Posterior cingulate gyrus (tissue), 11 donors: ENCODE measurements at places on chromosomes 3 and 15.

- no peak for DNase-seq
Observed at GRCh38 chr15:36208868-36209582, 370.4 kb upstream of the CDIN1 start.

- no peak for DNase-seq
Observed at GRCh38 chr3:187084126-187084525, 55.2 kb downstream of the RPL39L start.

- DNase-seq: no peak
Observed at GRCh38 chr15:36944442-36944841, 155.9 kb downstream of the MEIS2 start.

DNA sequence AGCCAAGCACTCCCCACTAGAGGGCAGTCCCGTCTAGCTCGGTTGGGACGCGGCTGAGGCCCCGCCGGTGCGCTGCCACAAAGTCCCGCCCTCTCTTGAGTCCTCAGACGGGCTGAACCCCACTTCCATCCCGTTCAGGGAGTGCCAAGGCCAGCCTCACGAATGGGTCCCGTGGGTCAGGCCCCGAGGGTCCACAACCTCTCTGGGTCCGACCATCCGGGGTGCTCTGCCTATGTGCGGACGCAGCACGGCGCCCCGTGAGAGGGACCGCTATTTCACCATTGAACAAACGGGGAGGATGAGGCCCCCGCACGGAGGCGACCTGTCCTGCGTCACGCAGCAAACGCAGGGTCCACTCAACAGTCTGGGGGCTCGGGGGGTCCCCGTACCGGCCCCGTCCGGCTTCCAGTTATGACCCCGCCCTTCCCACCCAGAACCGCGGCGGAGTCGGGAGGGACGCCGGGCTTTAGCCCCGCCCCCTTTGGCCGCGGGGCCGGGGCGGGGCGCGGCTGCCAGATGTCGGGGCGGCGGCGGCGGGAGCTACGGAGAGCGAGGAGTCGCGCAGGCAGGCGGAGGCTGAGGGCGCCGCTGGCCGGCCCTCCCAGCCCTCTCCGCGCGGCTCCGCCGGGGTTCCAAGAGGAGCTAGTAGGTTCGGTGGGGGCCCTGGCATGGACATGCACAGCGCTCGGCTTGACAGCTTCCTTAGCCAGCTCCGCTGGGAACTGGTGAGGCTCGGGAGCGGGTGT, at the start of gene INKA1:
Gene INKA1 (plus strand): TSS at position 543 of the 746 bp plus-strand sequence. CDS start 132 bp downstream, at position 675.
- peak; percentile 91 for DNase-seq

GRCh38 chr3:196741249-196741889, 1.7 kb downstream of the PAK2 start:
- DNase-seq: no peak

DNA sequence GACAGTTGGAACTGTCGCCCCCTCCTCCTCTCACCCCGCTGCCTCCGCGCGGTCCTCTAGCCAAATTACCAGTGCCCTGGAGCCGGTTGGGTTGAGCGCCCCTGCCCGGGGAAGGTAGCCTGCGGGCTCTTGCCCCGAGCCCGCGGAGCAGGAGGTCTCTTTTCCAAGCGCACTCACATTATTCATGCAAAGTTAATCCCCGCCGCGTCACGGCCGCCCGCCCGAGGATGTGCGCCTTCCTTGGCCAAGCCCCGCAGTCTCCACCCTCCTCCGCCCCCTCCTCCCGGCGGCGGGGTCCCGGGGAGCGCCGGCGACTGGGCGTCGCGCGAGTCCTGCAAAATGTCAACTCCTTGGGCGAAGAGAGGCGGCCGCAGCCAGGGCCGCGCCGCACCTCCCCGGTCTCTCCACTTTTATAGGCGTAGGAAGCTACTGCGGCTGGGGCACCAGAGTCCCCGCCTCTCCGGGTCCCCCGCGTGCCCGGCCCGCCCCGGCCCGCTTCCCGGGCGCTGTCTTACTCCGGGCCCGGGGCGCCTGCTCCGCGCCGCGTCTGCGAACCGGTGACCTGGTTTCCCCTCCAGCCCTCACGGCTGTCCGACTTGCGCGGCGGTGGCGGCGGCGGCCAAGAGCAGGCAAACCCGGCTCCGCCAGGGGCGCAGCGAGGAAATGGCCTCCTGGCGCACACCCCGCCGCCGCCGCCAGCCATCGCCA, at the start of gene THRB:
Gene THRB (minus strand): TSS at position 233 of the 708 bp plus-strand sequence.
- peak; percentile 71 for DNase-seq

- no peak for DNase-seq
Observed at GRCh38 chr3:9231471-9231870, 18.0 kb downstream of the SRGAP3 start.

DNA sequence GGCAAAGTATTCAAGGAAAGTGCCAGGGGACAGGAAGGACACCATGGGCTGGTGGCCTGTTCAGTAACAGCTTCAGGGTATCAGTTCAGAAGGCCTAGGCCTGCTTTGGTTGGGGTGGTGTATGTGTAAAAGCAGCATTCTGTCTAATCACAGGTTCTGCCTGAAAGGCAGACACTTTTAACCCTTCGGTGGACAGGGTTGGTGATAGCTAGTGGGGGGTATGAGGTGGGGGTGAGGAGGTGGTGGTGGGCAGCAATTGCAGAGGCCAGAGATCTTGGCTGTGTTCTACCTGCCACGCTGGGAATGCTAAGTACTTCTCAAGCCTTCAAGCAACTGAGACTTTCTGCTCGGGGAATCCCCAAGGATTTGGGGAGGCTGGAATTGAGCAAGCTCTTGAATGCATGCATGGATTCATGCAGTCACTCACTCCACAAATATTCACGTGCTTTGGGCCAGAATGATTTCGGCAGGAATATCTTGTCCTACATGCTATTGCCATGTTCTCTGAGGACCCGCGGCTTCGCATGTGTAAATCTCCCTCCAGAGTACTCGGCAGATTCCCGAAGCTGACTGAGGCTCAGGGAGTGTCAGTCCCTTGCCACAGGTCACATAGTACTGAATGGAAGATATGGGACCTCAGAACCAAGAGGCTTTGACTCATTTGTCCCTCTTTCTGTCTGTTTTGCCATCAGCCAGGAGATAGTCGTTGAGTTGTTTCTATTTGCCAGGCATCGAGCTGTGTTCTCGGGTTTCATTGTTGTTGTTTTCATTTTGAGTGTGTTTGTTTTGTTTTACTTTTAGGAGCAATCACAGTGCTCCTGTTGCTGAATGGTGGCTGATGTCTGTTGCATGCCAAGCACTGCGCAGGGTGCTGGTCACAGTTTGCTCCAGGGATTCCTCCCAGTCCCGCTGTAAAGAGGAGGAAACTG, 65.5 kb downstream of the SMAD3 start:
- no peak for DNase-seq

- peak; percentile 16 for DNase-seq
Observed at GRCh38 chr15:60932051-60932915, 296.8 kb downstream of the RORA start.

DNA sequence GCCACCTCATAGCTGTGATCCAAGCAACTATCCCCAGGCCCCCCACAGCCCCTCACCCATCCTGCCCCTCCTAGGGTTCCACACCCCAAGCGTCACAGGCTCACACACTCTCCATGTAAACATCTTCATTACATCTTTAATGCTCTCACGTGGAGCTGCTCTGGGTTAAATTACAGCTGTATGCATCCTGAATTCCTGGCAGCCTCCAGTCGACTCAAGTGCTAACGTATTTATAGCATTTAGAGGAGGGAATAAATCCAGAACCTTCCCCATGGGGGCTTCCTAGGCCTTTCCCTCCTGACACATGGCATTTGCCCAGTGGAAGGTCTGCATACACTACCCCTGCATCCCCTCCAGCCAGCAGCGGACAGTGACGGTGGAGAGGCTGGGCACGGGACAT, 9.6 kb downstream of the C3orf18 start:
- DNase-seq: no peak

DNA sequence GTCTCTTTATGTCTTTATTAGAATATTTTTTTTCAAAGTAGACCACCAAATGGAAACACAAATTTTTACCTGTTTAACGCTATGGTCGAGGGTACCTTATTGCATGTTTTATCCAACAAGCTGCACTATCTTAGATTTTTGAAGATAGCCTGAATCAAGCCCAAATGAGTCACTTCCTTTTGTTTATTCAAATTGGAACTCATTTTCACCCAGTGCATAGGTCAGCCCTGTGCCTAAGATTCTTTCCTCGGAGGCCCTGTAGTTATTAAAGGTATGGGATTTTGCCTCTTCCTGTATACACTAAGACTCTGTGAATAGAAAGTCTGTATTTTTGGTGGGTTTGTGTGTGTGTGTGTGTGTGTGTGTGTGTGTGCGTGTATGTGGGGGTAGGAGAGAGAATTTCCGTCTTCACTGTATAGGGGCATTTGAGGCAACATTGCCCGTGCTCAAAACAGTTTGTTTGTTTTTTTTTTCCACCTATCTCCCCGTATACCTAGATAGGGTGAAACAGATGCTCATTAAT, 358.0 kb upstream of the CADM2 start:
- no peak for DNase-seq

GRCh38 chr3:197209366-197210260, 88.8 kb downstream of the DLG1 start:
- DNase-seq: no peak

- DNase-seq: no peak
Observed at GRCh38 chr15:70775160-70775559, 11.8 kb upstream of the UACA start.

DNA sequence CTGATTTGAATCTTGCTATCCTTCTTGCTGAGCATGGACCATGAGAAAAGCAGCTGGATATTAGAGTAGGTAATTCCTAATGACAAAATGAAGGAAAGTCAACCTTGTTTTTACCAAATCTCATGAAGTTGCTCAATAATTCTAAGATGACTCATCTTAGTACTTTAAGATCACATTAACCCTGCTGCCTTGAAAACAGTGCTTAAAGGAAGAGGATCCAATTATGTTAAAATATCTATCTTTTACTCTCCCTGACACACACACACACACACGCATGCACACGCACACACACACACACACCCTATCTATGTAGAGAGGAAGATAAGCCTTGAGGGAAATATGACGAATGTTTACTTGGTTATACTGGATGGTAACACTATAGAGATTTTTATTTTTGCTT, 16.0 kb upstream of the MYO1E start:
- no peak for DNase-seq

DNA sequence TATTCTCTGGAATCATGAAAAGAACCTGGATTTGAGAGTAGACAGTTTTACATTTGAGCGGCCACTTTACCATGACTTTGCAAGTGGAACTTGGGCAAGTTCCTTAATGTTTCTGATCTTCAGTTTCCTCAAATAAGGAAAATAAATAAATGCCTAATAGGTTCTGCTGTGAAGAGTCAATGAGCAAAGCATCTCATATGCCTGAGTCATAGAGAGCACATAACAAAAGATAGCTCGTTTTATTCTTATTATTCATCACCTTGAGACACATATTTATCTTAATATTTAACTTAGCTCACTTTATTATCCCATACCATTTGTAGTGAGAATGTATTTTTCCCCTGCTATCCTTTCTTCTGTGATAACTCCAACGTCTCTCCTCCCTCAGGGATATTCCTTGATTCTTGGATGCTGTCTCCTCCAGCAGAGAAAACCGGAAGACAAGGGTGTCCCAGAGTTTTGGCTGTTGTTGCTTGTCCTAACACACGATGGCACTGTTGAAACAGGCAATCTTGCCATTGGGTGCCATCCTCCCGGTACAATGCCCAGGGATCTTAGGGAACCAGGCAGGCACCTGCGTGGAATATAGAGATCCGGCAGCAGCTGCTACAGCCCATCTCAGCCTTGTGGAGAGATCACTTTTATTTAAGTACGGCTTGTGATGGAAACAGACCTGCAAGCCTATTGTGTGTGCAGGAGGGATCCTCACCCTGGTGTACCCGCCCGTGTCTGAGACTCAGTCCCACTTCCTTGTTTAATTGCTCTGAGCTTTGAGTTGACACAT, 33.3 kb upstream of the VPS33B start:
- DNase-seq: peak; percentile 67

- no peak for DNase-seq
Observed at GRCh38 chr3:124115279-124115678, 123.4 kb upstream of the ROPN1 start.

DNA sequence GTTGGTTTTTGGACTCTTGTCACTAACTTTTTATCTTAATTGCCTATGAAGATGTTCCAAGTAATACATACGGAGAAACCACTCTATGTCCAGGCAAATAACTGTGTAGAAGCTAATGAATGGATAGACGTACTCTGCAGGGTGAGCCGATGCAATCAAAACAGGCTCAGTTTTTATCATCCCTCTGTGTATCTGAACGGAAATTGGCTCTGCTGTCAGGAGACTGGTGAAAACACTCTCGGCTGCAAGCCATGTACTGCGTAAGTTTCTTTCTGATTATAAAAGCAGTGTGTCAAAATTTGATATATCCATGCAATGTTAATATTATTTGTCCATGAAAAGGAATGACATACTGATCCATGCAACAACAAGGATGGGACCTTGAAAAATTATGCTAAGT, 121.6 kb downstream of the RASA2 start:
- DNase-seq: no peak

- DNase-seq: no peak
Observed at GRCh38 chr3:126493739-126494138, 18.0 kb upstream of the ZXDC start.

DNA sequence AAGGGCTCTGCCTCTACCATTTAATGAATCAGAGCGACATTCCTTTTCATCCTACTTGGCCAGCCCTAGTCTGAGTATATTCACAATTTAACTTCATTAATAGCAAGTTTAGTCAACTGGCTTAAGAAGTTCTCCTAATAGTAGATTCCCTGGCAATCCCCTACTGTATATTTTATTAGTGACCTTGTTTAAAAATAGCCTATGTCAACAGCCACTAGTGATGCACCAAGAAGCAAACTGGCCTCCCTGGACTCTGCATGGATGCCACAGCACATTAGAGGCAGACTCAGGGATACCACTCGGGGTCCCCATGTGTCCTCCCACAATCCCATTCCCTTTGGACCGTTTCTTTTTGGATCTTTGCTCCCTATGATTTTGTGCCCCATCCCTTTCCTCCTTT, 83.6 kb downstream of the THSD4 start:
- DNase-seq: no peak

DNA sequence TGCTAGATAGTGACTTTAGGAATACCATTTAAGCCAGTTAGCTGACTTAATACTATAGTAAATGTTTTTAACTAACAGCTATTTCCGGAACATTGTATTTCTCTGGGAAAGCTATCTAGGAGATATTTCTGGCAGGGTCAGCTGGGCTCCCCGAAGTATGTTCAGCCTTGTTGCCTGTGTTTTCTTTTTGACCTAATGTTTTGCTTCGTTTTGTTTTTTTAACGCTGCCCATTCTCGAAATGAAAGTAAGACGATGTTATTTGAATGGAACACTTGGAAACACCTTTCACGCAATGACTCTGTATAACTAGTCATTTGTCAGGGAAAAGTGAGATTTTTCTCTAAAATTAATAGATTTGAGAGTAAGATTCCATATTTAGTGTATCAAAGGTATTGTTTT, 702.9 kb upstream of the NAALADL2 start:
- no peak for DNase-seq

- DNase-seq: no peak
Observed at GRCh38 chr15:63462088-63462487, 42.3 kb upstream of the USP3 start.

GRCh38 chr3:188860147-188860546, 311.6 kb upstream of the TPRG1 start:
- DNase-seq: no peak

- DNase-seq: no peak
Observed at GRCh38 chr15:24933716-24934115, 21.1 kb upstream of the SNRPN start.
